ENCODE measurements at places on chromosomes 2 and 18.

DNA sequence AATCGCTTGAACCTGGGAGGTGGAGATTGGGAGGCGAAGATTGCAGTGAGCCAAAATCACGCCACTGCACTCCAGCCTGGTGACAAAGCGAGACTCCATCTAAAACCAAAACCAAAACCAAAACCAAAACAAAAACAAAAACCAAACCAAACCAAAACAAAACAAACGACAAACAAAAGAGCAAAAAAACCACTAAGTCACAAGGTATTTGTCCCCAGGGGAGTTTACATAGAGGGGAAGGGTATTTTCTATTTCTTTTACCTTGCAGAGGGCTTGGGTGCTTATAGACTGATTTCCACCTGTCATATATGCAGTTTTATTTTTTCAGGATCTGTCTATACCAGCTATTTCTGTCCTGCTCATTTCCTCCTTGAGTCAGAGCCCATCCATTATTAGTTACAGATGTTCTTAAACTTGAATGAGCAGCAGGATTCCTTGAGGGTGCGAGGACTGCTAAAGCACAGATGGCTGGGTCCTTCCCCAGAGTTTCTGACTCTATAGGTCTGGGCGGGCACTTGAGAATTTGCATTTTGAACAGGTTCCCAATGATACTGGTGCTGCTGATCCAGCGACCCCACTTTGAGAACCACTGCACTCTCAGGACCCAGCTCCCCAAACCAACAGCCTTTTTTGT lies 102.2 kb upstream of the UXS1 start:
- DNase-seq = no peak

DNA sequence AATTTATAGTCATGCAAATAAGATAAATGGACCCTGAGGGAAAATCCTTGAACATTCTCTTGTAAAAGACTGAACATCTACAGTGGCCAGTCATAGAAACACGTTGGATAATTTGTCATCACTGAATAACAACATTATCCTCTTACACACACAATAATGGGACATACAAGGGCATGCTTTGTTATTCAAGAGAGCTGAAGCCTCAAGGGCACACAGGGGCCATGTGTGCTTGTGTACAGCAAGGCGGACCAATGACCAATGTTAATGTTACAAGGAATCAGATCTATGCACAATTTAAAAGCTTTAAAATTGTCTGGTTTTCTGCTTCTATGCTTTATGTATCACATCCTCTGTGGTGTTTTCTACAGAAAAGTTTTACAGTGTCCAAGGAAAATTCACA lies 23.7 kb downstream of the COL6A3 start:
- no peak for DNase-seq

DNA sequence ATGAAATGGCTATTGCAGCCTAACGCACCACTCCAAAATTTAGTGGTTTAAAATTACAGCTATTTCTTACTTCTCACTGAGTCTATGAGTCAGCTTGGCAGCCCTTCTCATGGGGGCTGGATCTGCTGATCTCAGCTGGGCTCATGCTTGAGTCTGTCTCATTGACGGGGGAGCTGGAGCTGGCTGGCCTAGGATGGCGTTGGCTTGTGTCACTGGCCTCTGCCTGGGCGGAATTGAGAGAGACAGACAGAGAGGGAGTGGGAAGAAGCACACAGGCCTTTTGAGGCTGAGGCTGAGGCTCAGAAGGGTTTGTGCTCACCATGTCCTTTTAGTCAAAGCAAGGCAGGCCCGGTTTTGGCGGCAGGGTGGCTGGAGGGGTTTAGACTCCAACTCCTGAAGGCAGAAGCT lies 412.1 kb upstream of the MYT1L start:
- DNase-seq = no peak

GRCh38 chr2:60437080-60437696 lies 116.3 kb downstream of the BCL11A start:
- DNase-seq = no peak

DNA sequence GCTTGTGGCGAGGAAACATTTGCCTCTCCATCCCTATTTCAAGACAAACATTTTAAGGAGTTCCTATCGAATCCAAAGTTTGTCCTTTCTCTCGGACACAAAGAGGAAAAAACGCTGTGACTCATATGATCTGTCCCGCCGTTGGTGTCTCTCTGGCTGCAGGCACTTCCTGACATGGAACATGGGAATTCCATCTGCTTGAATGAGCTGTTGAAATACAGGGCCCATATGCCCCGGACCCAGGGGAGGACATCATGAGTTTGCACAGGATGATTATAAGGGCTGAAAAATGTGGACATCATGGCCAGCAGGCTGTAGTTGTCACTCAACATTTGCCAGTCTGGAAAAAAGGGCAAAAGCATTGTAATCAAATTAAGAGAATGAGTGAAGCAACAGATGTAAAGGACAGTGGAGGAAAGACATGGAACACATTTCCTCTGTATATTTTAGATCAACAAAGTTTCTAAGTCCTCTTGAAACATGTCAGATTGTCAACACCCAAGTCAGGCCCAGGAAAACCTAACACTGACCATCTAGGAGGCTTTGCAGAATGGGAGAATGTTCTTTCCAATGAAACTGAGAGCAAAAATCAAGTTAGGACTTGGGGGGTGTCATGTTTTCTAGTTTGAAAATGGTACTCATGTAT lies 103.2 kb upstream of the SMIM21 start:
- DNase-seq = no peak

DNA sequence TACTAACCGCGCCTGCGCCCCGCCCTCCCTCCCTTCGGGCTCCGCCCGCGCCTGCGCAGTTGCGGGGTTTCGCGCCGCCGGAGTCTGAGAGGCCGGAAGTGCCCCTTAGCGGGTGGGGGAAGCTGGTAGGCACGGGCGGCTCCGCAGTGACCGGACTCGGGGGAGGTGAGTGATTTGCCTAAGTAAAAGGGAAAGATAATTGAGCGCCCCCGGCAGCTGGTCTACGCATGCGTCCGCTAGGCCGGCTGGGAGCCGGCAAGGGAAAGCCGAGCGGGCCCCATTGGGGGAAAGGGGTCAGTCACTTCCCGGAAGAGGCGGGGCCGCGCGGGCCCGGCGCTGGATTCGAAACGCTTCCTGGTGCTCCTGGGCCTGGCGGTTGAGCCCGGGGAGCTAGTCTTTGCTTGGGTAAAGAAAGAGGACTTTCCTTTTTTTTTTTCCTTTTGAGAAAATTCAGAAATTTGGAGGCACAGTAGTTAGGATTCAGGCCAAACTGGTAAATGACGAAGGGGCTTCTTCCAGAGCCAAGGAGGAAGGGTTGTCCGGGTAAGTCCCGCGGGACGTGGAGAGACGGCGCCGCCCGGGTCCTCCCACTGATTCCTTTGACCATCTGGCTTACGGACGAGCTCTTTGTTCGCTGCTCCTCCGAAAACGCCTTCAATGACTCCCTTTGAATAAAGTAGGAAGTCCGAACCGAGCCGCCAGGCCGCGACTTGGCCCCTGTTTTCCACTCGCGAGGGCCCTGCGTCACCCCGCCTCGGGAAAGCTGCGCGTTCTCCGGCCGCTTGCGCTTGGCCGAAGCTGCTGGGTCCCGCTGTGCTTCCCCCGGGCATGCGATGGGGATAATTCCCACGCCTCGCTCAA lies at the start of the genes GEN1 and SMC6:
GEN1 (plus strand) TSS at position 336 of the 861 bp plus-strand sequence. CDS start 5,806 bp downstream, outside the sequence.
SMC6 (minus strand) TSS at position 8 of the 861 bp plus-strand sequence. CDS start 7,864 bp downstream, outside the sequence.
- peak; percentile 93 for DNase-seq

GRCh38 chr2:19876751-19877150 lies 25.0 kb downstream of the TTC32 start:
- no peak for DNase-seq

DNA sequence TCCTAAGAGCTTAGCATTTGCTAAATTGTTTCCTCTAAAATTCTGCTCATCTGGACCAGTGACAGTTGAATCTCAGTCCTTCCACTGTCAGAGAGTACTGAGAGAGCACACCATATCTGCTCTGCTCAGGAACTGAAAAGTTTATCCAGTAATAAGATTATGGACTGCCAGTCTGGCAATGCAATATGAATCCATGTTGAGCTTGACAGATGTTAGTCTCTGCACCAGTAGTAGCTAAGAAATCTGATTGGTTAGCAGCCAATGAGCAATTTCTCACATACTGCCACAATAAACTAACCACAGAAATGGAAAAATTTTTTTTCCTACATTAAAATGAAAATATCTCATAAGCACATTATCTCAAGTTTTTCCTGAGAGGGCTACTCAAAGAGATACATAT lies 2.3 kb downstream of the PRKD3 start:
- DNase-seq = no peak

GRCh38 chr2:54755641-54756326 lies 32.3 kb downstream of the EML6 start:
- peak; percentile 28 for DNase-seq

GRCh38 chr2:200376513-200377354 lies 70.2 kb downstream of the SPATS2L start:
- DNase-seq = peak; percentile 71

- peak; percentile 7 for DNase-seq
These were observed 91.6 kb upstream of the CTDP1 start for GRCh38 chr18:79587779-79588635.

DNA sequence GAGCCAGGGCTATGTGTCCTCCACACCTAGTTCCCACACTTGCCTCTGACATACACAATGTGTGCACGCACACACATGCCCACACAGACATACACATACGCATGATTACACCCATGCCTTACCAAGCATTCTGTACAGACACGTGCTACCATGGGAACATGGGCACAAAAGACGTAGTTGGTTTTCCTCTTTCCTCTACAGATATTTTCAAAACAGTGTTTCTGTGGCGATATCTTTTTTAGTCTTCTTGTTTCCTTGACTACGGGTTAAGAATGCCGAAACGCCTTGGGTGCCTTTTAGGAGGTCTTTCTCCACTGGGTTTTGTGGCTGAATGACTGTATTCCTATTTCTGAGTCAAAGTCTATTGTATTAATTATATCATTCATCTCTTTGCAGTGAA lies 75.5 kb upstream of the SPTBN1 start:
- DNase-seq = no peak

GRCh38 chr2:113707106-113707505 lies 49.3 kb downstream of the SLC35F5 start:
- DNase-seq = no peak

GRCh38 chr2:241310917-241311566 lies 4.4 kb downstream of the HDLBP start:
- no peak for DNase-seq

GRCh38 chr2:12068796-12069538 lies 322.5 kb downstream of the LPIN1 start:
- DNase-seq = no peak

DNA sequence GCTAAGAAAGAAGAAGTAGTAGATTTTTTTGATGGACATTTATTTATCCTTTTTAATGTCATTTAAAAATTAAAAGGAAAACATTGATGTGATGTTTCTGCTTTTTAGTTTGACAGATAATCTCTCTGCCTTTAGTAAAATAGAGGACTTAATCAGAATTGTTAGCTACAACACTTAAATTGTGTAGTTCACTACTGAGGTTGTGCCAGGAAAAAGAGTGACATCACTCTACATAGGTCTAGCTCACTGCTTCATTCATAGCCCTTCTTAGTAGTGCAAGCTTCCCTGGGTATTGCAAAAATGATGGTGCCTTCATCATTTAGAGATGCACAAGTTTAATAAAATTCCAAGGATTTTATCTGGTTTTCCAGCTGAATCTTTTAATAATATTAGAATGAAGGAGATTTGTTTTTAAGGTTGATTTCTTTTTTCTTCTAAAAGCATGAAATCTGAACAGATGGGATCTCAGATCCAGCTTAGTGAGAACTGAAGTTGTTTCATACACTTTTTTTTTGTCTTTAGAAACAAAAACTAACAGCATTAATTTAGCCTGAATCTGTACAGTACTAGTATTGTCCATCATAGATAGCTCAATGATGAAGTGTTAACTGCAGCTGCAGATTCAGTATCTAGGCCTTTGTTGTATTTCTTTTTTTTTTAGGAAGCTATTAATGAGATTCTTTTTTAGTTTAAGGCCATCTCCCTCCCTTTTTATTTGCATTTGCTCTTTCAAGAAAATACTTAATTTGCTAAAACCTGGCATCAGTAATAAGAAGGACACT lies 20.6 kb upstream of the TMEFF2 start:
- DNase-seq = no peak

GRCh38 chr2:146365041-146365440 lies 1479.8 kb upstream of the ACVR2A start:
- DNase-seq = no peak

DNA sequence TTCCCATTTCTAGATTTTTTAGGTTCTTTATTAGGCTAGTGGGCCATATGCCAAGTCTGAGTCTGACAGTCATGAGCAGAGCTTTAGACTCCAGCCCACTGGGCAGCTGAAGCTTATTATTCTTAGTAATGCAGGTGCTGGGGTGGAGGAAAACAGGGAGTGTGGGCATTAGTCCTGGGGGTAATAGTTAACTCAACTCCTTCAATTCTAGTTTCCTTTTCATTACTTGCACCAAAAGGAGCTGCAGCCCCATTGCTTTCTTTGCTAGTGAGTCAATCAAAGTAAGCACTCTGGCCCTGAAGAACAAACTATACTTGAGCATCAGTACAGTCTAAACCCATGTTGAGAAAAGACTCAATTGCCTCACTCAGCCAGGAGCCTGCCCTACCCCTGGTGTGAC lies 35.5 kb downstream of the ICOS start:
- no peak for DNase-seq

GRCh38 chr18:45342166-45342565 lies 273.1 kb upstream of the SLC14A2 start:
- DNase-seq = no peak

DNA sequence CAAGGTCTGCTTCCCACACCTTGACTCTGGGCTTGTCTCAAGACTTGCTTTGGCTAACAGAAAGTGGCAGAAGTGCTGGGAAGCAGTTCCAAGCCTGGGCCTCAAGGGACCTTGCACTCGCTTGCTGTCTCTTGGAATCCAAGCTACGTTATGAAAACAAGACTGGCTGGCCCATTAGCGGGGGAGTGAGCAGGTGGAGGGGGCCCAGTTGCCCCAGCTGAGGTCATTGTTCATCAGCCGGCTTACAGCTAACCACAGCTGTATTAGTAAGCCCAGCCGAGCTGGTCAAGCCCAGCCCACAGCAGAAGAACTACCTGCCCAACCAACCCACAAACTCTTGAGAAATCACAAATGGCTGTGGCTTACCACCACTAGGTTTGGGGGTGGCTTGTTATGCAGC lies 63.1 kb downstream of the MARCO start:
- no peak for DNase-seq

- DNase-seq = peak; percentile 77
These were observed 132.6 kb downstream of the SEPTIN10 start for GRCh38 chr2:109481196-109481555.

GRCh38 chr2:1053786-1054185 lies 103.1 kb downstream of the SNTG2 start:
- DNase-seq = no peak

DNA sequence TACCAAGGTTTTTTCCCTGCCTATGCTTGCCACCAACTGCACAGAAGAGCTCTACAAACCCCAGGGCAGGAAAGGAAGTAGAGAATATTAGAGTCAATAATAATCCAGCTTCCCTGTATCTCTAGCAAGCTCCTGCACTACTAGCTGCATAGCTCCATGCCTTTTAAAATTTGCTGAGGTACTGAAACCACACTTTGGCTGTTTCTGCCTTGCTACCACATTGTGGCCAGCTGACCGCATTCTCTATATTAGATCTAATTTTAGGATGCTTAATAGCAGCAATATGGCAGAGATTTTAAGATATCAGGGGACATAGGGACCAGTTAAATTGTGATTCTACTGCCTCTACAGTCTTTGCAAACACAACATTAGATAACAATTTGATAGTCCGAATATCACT lies 534.6 kb downstream of the MBD2 start:
- DNase-seq = no peak

GRCh38 chr2:137838255-137839092 lies 125.8 kb upstream of the HNMT start:
- DNase-seq = no peak
